ENCODE measurements at places on chromosomes 2 and 18.
A peak's percentile ranks its signal among the peaks of the same experiment; 100 is the strongest.

- no peak overlapping the region for H3K27ac ChIP-seq
- no peaks in the 10 kb centered on the region for H3K36me3 ChIP-seq
- H3K4me1 ChIP-seq = no peaks in the 10 kb centered on the region
- no peak overlapping the region for H3K4me3 ChIP-seq
- DNase-seq = no peak
These were observed 141.4 kb upstream of the PIEZO2 start for GRCh38 chr18:11290786-11291185.

DNA sequence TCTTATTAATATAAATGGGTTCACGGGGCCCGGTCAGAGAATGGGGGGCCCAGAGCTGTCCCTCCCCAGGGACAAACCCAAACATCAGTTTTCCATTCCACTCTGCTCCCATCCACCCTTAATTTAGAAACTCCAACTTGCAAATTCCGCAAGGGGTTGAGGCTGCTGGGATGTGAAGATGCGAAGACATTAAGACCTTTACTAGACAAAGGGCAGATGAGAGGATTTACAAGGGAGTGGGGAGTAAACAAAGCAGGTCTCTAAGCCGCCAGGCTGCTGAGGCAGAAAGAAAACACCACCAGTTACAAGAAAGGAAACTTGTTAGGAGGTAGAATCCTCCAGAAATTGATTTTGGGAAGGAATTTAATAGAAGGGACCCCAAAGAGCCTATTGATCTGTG, 33.1 kb downstream of the MARCO start:
- DNase-seq = no peak
- no peak overlapping the region for H3K27ac ChIP-seq
- H3K36me3 ChIP-seq = no peaks in the 10 kb centered on the region
- no peak overlapping the region for H3K4me3 ChIP-seq
- H3K4me1 ChIP-seq = no peaks in the 10 kb centered on the region
- H3K27me3 ChIP-seq = no peaks in the 10 kb centered on the region

DNA sequence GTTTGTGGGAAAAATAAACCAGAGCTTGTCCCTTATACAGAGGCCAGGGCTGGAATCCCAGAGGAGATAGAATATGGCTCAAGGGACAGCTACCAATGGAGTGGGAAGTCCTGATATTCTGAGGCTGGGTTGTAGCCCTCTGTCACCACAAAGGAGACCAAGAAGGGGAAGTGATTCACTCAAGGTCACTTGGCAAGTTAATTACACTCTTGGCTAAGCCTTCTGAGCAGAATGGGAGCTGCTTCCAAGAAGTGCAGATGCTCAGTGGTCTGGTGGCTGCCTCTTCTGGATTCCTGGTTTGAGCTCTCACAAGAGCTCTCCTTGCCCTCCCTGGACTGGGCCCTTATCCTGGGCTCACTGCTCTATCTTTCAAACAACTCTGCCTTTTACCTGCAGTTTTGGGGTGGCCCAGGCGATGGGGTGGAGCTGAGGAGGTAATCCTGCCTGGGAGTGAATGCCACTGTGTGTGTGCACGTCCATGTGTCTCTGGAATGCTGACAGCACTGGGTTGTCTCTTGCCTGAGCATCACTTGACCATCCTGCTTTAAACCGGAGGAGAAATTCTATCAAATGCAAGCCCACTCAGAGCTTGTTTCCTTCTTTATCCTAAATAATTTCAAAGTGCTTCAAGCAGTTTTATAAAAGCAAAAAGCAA, 168.2 kb downstream of the KCNS3 start:
- no peaks in the 10 kb centered on the region for H3K4me1 ChIP-seq
- H3K27me3 ChIP-seq = no peaks in the 10 kb centered on the region
- no peak overlapping the region for H3K4me3 ChIP-seq
- no peak overlapping the region for H3K27ac ChIP-seq
- no peak for DNase-seq

- no peak for DNase-seq
- H3K36me3 ChIP-seq = no peaks in the 10 kb centered on the region
- no peaks in the 10 kb centered on the region for H3K27me3 ChIP-seq
- no peaks in the 10 kb centered on the region for H3K4me1 ChIP-seq
- H3K27ac ChIP-seq = no peak overlapping the region
- H3K4me3 ChIP-seq = no peak overlapping the region
These were observed 202.9 kb downstream of the FBXO15 start for GRCh38 chr18:73944715-73945114.

- no peaks in the 10 kb centered on the region for H3K4me1 ChIP-seq
- H3K27ac ChIP-seq = no peak overlapping the region
- H3K27me3 ChIP-seq = no peaks in the 10 kb centered on the region
These were observed 66.5 kb downstream of the SEPTIN10 start for GRCh38 chr2:109547280-109547679.

- no peak for DNase-seq
- H3K27ac ChIP-seq = no peak overlapping the region
- H3K4me3 ChIP-seq = no peak overlapping the region
- no peaks in the 10 kb centered on the region for H3K4me1 ChIP-seq
- no peaks in the 10 kb centered on the region for H3K27me3 ChIP-seq
These were observed 1.8 kb upstream of the KCNIP3 start for GRCh38 chr2:95295376-95295775.

GRCh38 chr2:15840148-15840547, 100.2 kb upstream of the MYCN start:
- DNase-seq = no peak
- H3K27ac ChIP-seq = no peak overlapping the region
- no peaks in the 10 kb centered on the region for H3K27me3 ChIP-seq
- H3K36me3 ChIP-seq = no peaks in the 10 kb centered on the region
- no peak overlapping the region for H3K4me3 ChIP-seq
- H3K4me1 ChIP-seq = no peaks in the 10 kb centered on the region

- no peak overlapping the region for H3K4me3 ChIP-seq
- H3K27me3 ChIP-seq = no peaks in the 10 kb centered on the region
- no peaks in the 10 kb centered on the region for H3K4me1 ChIP-seq
- no peaks in the 10 kb centered on the region for H3K36me3 ChIP-seq
- DNase-seq = no peak
These were observed 69.7 kb downstream of the TPO start for GRCh38 chr2:1482981-1483380.

DNA sequence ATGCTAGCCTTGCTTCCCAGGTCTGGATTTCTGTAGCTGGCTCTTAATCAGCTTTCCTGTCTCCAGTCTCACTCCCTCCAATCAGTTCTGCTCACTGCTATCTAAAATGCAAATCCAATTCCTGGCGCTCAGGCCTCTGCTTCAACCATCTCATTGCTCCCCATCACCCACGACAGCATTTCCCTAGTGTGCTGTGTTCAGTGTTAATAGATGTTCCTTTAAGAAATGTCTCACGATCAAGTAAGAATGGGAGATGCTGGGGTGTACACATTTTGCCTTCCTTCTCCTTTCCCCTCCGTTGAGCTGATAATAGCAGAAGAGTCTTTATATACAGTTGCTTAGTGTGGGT, 1.6 kb upstream of the PUM2 start:
- H3K27ac ChIP-seq = peak overlapping the region; percentile 95
- no peaks in the 10 kb centered on the region for H3K27me3 ChIP-seq
- no peaks in the 10 kb centered on the region for H3K36me3 ChIP-seq

- H3K27ac ChIP-seq = no peak overlapping the region
- peaks cover 12% of the 10 kb centered on the region for H3K4me1 ChIP-seq
- no peaks in the 10 kb centered on the region for H3K36me3 ChIP-seq
- H3K4me3 ChIP-seq = no peak overlapping the region
These were observed 62.0 kb upstream of the ATL2 start for GRCh38 chr2:38438883-38439612.

GRCh38 chr18:74652392-74652988, 54.8 kb downstream of the ZNF407 start:
- no peak for DNase-seq
- H3K4me3 ChIP-seq = no peak overlapping the region
- H3K27me3 ChIP-seq = no peaks in the 10 kb centered on the region
- no peaks in the 10 kb centered on the region for H3K4me1 ChIP-seq

DNA sequence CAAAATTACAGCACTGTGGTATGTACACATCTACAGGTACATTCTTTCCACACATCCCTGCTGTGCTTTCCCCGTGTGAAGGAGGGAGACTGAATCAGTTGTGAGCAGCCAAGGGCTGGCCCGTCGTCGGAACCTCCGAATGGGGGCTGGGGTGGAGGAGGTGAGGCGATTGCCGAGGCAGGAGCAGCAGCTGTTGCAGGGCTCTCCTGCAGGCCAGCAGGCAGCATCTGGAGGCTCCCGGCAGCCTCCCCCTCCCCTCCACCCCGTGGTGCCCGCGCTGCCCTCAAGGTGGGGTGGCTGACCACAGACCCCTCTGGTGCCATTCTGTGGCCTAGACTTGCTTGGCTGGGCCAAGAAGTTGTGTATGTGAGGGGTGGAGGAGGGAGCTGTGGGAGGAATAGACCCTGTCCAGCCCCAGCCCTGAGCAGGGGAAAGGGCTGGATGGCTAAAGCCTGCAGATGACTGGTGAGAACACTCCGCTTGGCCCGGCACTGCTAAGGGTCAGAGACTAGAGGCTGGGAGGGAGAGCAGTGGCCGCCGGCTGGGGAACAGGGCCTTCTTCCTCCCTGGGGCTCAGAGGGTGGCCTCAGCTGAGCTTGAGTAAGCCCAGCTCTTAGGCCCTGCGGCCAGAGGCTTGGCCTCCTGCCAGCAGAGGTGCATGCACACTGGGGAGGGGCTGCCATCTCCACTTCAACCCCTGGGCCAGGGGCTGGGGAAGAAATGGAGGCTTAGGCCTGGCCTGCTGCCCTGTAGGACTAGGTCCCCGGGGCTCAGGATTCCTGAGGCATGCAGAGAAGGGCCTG, 7.6 kb downstream of the STAMBP start:
- no peak overlapping the region for H3K4me3 ChIP-seq
- H3K27ac ChIP-seq = no peak overlapping the region
- peaks cover 21% of the 10 kb centered on the region for H3K4me1 ChIP-seq

DNA sequence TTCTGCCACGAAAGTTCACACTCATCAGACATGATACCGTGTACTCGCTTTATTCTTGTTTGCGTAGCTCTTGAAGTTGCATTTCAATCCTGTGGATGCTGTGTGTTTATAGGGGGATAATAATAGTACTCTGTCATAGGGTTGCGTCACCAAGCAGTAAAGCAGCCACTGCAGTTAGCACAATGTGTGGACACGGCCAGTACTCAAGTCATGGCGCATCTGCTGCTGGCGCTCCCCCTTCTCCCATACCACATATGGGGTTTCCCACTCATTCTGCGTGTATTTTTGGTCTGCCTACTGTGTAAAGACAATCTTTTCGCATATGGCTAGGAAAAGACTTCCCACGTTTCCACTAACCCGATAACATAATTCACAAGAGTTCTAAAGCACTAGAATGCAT, 2.1 kb upstream of the ZBTB14 start:
- H3K36me3 ChIP-seq = no peaks in the 10 kb centered on the region
- H3K27me3 ChIP-seq = no peaks in the 10 kb centered on the region
- DNase-seq = no peak
- H3K4me3 ChIP-seq = no peak overlapping the region

GRCh38 chr2:157508676-157509075, 64.8 kb upstream of the CYTIP start:
- DNase-seq = no peak
- H3K27ac ChIP-seq = no peak overlapping the region
- no peaks in the 10 kb centered on the region for H3K4me1 ChIP-seq
- no peak overlapping the region for H3K4me3 ChIP-seq

GRCh38 chr18:23380817-23381216, 72.3 kb upstream of the RIOK3 start:
- no peaks in the 10 kb centered on the region for H3K4me1 ChIP-seq
- H3K27me3 ChIP-seq = no peaks in the 10 kb centered on the region
- H3K4me3 ChIP-seq = no peak overlapping the region
- H3K36me3 ChIP-seq = no peaks in the 10 kb centered on the region
- no peak for DNase-seq

- no peaks in the 10 kb centered on the region for H3K36me3 ChIP-seq
- no peak overlapping the region for H3K27ac ChIP-seq
- no peak overlapping the region for H3K4me3 ChIP-seq
- DNase-seq = no peak
These were observed 23.5 kb downstream of the IFIH1 start for GRCh38 chr2:162295009-162295408.

- H3K4me3 ChIP-seq = no peak overlapping the region
- no peaks in the 10 kb centered on the region for H3K4me1 ChIP-seq
- no peak overlapping the region for H3K27ac ChIP-seq
These were observed 84.7 kb upstream of the NEDD4L start for GRCh38 chr18:57959278-57959677.

- H3K36me3 ChIP-seq = no peaks in the 10 kb centered on the region
- H3K4me3 ChIP-seq = peak overlapping the region; percentile 87
- H3K27ac ChIP-seq = peak overlapping the region; percentile 98
- no peaks in the 10 kb centered on the region for H3K27me3 ChIP-seq
- H3K4me1 ChIP-seq = no peaks in the 10 kb centered on the region
- no peak for DNase-seq
These were observed 692 bp upstream of the TSHZ1 start for GRCh38 chr18:75209951-75210258.

DNA sequence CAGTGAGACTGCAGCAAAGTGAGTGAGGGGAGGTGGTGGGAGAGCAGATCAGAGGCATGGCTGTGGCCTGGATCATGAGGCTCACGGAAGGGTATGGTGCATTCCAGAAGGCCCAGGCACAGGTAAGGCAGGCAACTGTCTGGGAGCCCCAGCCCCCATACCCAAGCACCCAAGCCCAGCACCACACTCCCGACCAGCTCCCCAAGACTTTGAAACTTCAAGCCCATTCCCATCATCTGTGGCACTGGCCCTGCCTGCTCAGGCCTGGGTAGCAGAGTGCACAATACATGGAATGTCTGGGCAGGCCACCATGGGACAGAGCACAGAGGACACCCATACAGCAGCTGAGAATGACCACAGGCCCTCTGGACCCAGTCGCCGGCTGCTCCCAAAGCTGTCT, 202.6 kb upstream of the ARL4C start:
- H3K4me3 ChIP-seq = no peak overlapping the region
- H3K27me3 ChIP-seq = no peaks in the 10 kb centered on the region
- no peaks in the 10 kb centered on the region for H3K36me3 ChIP-seq
- no peaks in the 10 kb centered on the region for H3K4me1 ChIP-seq

DNA sequence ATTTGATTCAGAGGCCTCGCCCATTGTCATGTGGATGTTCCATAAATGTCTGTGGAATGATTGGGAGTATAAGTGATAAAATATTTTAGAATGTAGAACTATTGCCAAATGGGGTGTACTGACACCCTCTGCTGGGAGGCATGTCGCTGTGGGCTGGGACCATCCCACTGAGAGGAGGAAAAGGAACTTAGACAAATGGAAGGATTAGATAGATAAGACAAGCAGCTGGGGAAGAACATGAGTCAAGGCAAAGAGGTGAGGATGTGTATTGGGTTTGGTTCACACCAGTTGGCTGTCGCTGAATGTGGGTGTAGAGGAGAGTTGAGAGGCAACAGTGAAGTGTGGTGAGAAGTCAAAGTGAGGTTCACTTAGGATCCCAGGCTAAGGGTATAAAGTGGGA, 4.0 kb downstream of the C2orf74 start:
- DNase-seq = peak; percentile 21
- no peaks in the 10 kb centered on the region for H3K27me3 ChIP-seq
- no peak overlapping the region for H3K27ac ChIP-seq
- no peaks in the 10 kb centered on the region for H3K4me1 ChIP-seq
- H3K4me3 ChIP-seq = no peak overlapping the region

- no peaks in the 10 kb centered on the region for H3K36me3 ChIP-seq
- H3K27me3 ChIP-seq = no peaks in the 10 kb centered on the region
- no peak overlapping the region for H3K4me3 ChIP-seq
- H3K27ac ChIP-seq = no peak overlapping the region
- no peak for DNase-seq
- H3K4me1 ChIP-seq = no peaks in the 10 kb centered on the region
These were observed 29.5 kb downstream of the METTL8 start for GRCh38 chr2:171404261-171404660.

Data from right atrium auricular region (tissue), 2 donors.